ENCODE measurements at places on chromosomes 13 and 19.

- DNase-seq = no peak
These were observed 37.8 kb upstream of the CXCL17 start for GRCh38 chr19:42480335-42481095.

DNA sequence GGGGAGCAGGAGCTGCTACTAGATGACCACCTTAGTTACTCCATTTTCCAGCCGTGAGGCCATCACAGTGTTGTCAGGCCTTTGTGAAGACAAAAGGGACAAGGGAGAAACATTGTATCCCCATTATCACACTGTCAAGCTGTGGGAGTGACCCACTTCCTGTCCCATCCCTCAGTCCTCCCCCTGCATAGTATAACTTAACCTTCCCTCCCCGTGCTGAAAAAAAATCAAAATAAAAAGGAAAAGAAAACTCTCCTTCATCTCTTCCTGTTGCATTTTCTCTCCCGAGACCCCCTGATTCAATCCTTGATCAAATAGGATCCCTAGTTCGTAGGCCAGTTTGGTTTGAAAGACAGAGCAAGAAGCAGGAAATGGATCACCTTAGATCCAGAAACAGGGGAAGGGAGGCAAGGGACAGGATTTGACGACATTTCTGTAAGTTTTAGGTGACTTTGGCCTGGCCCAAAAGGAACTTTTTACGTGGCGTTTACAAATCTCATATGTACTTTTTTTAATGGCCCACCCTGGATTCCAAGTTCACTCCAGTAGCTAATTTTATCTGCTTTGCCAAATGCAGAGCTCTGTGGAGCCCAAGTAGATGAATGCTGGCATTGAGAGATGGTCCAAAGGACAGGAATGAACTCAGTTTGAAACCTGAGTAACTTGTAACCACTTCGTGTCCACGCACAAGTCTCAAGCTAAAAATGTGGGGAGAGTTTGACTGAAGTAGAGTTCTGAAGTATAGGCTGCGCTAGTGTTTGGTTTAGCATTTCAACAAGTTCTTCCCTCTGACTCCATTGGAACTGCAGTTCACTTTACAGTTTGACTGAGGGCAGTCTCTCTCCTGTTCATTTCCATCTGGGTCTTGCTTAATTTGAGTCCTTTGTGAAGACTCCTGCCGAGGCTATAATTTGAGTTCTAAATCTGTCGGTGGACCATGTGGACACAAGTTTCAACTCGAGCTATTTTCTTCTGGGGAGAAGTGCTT lies 16.6 kb upstream of the GATAD2A start:
- no peak for DNase-seq

GRCh38 chr13:113979791-113980471 lies 6.1 kb upstream of the C13orf46 start:
- DNase-seq = no peak

DNA sequence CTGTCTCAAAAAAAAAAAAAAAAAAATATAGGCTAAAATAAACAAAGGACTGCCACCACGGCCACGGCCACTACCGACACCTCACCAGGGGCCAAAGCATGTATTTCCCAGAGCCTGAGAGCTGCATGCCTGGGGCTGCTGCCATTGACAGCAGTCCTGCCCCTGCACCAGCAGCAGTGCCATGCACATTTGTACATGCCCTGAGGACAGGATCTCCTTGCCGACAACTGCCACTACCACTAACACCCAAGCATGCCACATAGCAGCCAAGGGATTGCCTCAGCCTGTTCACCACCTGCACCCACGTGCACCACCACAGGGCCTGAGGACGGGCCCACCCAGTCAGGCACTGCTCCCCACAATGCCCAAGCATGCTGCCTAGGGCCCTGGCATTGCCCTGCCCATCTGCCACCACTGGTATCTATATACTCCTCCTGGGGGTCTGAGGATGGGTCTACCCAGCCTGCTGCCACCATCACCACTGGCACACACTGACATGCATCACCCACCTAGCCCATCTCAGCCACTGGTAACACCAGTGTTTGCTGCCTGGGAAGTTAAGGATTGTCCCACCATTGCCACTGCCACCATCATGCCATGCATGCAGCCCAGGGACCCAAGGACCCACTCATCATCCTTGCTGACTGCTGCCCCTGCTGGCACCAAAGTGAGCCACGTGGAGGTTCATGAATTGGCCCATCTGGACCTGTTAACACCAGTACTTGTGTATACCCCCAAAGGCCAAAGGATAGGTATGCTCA lies 10.6 kb upstream of the NUP62 start:
- no peak for DNase-seq

DNA sequence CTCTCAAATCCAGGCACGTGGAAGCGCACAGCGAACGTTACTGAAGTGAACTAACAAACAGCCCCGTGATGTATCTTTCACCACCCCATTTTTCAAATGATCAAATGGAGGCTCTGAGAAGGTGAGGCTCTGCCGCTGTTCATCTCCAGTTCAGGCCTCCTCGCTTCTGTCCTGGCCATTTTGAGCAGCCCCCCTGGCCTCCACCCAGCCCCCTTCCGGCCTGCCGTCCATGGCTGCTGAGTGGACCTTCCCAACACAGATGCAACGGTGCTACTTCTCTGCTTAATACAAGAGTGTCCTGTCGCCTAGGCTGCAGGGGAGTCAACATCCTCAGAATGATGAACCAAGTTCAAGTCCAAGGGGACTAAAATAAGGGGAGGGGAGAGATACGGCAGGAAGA lies 9.7 kb downstream of the SYDE1 start:
- no peak for DNase-seq

- DNase-seq = peak; percentile 39
These were observed 1.7 kb downstream of the GTF3A start for GRCh38 chr13:27425918-27426630.

DNA sequence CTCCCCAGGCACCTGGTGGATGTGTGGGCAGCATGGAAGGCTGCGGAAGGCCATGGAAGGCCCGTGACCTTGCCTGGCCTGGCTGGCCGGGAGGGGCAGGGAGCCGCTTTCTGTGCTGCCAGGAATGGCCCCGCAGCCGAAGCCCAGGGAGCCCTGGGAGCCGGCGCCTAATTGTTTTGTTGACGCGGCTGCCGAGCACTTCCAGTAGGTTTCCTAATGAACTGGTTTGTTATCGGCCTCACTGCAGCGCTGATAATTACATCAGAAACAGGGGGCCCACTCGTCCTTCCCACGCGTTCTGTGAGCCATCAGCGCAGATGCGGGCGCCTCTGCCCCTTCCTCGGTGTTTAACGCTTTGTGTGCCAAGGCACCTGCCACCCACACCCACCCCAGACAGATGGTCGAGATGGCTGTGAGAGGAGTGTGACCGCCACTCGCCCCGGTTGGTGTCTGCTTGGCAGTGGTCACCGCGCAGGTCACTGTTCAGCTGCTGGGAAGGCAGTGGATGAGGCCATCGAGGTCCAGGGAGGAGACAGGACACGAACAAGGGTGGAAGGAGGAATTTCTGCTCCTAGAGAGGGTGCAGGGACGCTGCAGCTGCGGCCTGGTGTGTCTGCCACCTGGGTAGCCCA lies 124.5 kb downstream of the KDM4B start:
- DNase-seq = peak; percentile 84

DNA sequence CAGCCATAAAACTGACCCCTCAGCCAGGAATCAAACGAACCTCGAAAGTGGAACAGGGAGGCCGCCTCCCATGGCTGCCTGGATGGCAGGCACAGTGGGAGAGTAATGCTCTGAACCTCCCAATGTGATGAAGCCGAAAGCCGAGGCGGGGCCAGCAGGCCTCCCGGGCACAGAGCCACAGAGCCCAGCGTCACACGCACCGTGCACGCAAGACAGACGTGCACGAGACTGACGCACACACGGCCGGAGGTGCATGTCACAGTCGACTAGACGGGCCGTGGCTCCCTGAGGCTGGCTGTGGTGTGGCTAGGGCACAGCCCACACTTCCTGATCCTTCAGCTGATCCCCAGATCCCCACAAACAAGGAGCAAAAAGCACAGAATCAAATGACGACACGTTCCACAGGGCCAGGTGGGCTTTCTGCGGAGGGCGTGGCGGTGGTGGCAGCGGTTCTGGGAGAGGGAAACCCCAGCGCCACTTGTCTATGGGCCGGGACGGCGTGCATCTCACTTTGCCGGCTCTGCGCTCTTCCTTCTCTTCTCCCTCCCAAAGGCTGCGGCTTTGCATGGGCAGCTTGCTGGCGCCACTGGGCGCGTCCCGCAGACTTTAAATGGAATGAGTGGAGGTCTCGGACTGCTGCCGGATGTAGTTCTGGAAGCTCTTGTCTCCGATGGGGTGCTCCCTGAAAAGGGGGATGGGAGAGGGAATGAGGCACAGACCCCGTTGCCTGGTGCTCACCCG lies 5.0 kb upstream of the C13orf46 start:
- no peak for DNase-seq

GRCh38 chr13:101942535-101943157 lies 459.2 kb downstream of the FGF14 start:
- DNase-seq = no peak

GRCh38 chr19:33781996-33782395 lies 14.7 kb upstream of the KCTD15 start:
- no peak for DNase-seq

- DNase-seq = no peak
These were observed 220.9 kb downstream of the TUBA3C start for GRCh38 chr13:18960637-18961227.

DNA sequence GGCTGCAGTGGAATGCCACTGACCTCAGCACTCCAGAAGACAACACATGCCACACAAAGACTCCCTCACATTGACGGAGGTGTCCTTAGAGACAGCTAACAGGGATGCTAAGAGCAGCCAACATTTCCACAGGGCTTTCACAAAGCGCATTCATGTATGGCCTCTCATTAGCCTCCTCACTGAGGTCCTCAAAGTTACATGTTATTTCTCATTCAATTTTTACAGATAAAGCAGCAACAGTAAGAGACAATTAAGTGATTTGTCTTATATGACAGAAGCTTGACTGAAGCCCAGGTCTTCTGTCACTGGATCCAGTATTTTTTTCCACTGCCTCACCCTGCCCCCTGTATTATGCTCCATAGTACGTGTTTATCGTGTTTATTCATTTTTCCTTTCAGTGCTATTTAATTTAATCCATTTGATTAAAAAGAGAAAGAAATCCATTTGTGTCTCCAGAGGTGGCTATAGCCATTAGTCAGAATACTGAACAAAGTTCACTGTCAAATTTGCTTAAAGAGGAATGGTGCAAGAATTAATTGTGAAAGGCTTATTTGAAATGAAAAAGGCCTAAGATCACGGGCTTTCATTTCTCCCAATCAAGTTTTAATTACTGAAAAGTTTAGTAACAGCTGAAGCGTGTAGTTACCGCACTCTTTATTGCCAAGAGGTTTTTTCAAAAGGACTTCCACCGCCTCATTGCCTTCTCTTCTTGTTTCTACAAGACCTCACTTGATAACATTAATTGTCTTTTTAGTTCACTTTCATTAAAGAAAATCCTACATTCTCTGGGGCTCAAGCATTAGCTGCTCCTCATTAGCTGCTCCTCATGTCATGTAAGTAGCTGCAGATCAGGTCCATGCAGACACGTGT lies 115.0 kb downstream of the COG6 start:
- DNase-seq = peak; percentile 59

- DNase-seq = no peak
These were observed 60.0 kb downstream of the MLLT1 start for GRCh38 chr19:6219586-6220290.

DNA sequence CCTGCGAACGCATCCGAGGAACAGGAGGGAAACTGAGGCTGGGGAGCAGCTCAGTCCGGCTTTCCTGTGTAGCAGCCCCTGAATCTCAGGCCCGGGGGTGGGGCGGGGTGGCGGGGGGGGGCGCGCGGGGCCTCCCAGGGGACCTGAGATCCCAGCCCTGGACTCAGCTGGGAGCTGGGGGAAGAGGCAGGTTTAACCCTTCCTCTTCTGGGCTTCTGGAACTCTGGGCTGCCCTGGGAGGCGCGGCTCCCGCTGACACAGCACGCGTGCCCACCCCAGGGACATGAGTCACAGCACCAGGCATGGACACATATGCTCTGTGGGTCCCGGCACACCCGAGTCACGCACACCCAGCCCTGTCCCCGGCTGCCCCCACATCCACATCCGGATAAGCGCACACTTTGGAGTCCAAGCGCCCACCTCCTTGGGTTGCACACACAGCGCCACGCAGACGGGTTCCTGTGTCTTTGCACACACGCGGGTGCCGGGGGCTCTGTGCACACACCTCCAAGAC lies 3.5 kb upstream of the CIRBP start:
- no peak for DNase-seq

DNA sequence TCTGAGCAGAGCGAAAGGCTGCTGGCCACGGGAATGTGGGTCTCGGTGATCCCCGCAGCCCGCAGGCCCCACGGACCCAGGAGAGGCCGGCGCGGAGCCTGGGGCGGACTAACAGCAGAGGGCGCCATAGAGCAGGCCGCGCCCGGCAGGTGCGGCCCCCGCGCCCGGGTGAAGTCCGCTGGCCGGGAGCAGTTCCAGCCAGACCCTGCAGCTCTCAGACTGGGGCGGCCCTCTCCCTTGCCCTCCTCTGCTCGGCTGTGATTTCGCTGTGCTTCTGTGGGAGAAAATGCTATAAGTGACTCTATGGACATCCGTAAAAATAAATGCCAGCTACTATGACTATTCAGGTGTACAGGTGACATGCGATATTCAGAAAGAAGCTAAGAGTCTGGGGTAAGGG lies 37.7 kb downstream of the GSX1 start:
- DNase-seq = peak; percentile 85

- DNase-seq = no peak
These were observed 8.7 kb downstream of the FIZ1 start for GRCh38 chr19:55590617-55591016.

DNA sequence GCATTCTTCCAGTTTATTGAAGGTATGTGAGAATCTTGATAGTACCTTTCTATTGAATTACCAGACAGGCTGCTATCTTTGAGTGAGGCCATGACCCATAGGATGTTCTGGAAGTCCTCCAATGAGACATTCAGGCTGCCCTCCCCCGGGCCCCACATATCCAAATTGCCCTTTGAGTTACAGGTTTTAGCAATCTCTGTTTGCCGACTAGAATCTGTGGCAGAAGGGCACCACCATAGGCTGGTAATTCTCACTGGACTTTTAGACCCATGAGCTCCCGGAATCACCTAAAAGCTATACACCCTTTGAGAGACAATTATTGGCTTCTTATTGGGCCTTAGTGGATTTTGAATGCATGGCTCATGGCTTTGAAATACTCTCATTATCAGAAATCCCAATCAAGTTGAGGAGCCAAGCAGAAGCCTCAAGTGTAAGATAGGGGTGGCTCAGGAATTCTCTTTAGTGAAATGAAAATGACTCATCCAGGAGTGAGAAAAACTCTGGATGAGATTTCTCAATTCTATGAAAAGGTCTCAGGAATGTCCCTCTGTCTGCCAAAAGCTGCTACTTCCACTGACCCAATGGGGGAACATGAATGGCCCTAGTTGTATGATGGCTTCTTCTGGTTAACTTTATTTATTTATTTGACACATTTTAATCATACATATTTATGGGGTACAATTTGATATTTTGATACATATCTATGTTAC lies 172.1 kb upstream of the CSNK1A1L start:
- no peak for DNase-seq

DNA sequence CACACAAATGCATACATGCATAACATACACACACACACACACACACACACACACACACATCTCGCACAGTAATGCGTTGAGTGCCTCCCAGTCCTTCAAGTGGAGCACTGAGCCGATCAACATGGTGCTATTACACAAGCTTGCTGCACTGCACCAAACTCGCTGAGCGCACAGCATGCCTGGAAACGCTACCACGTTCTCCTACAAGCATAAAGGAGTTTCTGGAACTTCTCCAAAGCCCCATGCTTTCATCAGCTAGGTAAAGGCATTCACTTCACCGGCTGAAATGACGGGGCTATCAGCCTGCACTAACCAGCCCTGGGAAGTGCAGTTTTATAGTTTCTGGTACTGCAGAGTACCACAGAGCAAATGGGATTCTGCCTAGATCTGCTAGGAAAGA lies 92.7 kb downstream of the FGF14 start:
- peak; percentile 12 for DNase-seq

GRCh38 chr13:70612881-70613280 lies 504.6 kb upstream of the KLHL1 start:
- DNase-seq = no peak

Measured in retina (tissue), 1 donor.